ENCODE measurements at places on chromosomes 7 and 10.

DNA sequence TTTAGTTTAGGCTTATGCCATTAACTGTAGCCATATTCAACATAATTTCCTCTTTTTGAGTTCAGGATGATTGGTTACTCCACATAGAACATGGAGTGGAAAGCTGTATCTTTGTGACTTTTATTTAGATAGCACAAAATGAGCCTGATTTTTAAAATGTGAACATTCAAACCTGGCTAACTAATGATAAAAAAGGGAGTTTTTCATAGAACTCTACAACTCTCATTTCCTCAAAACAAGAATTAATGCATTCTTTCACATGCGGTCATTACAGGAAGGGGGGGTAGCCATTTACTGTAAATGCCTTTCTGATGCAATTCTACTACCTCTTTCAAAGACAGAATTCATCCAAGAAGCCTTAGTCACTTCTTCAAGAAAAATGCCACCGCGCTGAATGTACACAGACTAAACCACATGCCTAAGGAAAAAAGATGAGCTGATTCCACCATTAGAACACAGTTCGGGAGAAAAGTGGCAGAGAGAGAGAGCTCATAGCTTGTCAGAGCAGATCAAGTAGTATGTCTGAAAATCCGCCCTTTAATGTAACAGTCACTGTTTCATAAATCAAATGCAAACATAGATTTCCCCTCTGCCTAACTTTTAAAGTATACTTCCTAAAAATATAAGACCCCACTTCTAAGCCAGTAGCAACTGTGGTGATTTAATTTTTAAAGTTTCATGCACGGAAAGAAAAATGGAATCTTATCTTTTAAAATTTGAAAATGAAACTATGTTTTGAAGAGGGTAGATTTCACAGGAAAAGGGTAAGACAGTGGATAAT lies 226.4 kb upstream of the KLF14 start:
- DNase-seq: peak; percentile 71

GRCh38 chr7:725223-726005 lies 1.1 kb upstream of the DNAAF5 start:
- DNase-seq: no peak

DNA sequence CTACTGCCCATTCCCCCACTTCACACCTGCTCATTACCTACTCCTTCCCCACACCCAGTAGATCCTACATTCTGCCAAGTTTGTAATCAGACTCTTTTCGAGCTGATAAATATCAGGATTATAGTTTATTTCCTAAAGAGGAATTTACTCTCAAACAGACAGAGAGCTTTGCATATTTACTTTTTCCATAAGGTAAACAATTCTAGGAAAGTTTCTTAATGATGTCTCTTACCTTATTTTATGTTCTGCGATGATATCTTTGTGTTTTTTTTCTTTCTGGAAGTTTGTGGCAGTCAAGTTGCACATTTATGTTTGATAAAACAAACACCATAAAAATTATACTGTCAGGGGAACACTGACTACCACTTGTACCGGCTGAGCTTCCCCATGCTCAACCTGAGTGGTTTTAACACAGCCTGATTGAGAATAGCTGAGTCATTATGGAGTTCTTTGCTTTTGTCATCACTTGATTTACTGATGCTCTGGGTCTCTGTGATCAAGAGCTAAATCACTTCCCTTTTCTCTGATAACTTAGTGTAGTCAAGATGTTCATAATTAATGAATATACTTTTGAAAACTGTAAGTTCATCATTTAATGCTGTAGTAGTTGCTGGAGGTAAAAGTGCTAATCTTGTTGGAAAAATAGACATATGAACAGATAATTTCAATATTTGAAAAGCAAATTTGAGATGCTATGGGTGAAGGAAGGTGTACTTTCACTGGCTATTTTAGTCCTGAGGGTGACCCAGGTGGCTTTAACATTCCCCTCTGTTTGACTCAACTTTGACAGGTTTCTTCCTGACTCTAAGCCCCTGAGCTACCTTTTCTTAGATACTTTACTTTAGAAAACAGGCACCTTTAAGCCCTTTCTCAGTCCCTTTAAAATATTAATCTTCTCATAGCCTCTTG lies 1034.5 kb upstream of the LRRTM3 start:
- no peak for DNase-seq

- DNase-seq: no peak
Observed at GRCh38 chr10:12720217-12720981, 281.1 kb downstream of the CCDC3 start.

DNA sequence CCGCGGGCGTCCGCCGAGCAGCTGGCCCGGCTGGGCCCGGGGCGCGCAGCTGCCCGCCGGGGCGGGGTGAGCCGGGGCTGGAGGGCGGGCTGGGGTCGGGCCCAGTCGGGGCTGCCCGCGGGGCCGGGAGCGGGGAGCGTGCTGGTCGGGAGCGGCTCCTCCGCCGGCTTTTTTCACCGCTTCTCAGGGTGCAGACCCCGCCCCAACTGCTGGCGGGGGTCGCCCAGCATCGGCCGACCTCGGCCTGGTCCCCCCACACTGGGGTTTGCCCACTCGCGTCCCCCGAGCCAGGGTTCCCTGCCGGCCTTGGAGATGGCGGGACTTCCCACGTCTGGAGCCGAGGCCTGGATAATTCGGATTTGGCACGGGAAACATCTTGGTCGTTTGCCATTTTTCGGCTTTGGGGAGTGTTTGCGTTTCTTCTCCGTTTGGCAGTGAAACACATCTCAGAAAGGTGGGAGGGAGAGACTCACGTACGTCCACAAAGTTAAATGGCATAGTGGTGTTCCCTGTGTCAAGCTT lies 432 bp downstream of the TMEM248 start:
- no peak for DNase-seq

- DNase-seq: no peak
Observed at GRCh38 chr10:121574519-121575166, 23.6 kb downstream of the FGFR2 start.

- DNase-seq: no peak
Observed at GRCh38 chr10:118356628-118357027, 14.5 kb upstream of the FAM204A start.

- DNase-seq: no peak
Observed at GRCh38 chr7:20742913-20743312, 43.8 kb downstream of the SP8 start.

DNA sequence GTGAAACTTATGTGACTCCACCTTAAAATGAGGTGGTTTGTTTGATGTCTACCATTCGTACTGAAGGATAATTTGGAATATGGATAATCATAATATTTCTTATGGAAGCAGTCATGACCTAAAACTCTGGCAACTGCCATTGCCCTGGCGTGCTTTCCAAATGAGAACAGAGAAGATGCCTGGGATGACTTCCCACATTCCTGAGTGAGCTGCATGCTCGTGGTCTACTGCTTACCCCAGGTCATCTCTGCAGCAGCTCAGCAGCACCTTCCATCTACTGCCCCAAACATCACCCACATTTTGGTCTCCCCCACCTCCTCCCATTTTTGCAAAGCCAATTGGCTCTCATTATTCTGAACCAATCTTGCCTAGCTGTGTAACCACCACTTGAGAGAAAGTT lies 40.1 kb downstream of the LYZL1 start:
- no peak for DNase-seq

GRCh38 chr10:86836044-86836443 lies 79.6 kb downstream of the BMPR1A start:
- DNase-seq: no peak

DNA sequence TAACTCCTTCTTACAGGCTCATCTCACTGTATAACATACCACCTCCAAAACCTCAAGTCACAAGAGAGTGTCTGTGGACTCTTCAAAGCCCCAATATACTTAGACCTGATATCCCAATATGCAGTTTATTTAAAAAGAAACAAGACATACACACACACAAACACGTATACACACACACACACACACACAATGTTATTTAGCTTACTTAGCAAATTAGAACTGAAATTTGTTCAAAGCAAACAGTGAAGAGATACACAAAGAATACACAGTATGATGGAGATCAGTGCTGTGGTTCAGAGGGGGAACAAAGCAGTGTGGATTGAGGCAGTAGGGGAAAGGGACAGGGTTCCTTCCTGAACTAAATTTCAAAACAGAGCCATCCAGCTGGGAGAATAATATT lies 807.2 kb downstream of the IPMK start:
- DNase-seq: no peak

DNA sequence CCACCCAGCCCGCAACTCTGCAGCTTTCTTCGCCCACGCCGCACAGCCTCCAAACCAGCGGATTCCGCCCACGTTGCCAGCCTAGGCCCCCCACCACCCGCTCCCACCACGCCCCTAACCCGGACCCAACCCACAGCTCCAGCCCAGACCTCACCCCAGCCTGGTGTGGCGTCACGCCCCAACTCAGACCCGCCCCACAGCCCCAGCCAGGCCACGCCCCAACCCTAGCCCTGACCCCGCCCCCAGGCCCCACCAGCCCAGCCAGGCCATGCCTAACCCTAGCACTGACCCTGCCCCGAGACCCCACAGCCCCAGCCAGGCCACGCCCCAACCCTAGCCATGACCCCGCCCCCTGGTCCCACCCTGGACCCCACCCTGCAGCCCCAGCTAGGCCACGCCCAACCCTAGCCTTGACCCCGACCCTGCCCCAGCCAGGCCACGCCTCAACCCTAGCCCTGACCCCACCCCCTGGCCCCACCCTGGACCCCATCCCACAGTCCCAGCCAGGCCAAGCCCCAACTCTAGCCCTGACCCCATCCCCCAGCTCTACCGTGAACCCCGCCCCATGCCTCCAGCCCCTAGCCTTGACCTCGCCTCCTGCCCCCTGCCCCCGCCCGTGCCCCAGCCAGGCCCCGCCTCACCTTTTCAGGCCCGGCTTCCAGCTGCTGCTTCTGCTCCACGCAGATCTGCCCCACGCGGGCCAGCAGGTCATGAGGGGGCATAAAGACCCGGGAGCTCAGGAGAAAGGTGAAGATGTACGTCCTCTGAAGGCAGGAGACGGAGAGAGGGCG lies 64.0 kb downstream of the RASGEF1A start:
- DNase-seq: peak; percentile 19

GRCh38 chr7:91323626-91324158 lies 59.5 kb downstream of the FZD1 start:
- no peak for DNase-seq

GRCh38 chr7:148541891-148542504 lies 48.6 kb upstream of the C7orf33 start:
- no peak for DNase-seq

- DNase-seq: no peak
Observed at GRCh38 chr7:15932318-15932717, 245.8 kb upstream of the MEOX2 start.
